ENCODE measurements at places on chromosomes 13 and 19.

DNA sequence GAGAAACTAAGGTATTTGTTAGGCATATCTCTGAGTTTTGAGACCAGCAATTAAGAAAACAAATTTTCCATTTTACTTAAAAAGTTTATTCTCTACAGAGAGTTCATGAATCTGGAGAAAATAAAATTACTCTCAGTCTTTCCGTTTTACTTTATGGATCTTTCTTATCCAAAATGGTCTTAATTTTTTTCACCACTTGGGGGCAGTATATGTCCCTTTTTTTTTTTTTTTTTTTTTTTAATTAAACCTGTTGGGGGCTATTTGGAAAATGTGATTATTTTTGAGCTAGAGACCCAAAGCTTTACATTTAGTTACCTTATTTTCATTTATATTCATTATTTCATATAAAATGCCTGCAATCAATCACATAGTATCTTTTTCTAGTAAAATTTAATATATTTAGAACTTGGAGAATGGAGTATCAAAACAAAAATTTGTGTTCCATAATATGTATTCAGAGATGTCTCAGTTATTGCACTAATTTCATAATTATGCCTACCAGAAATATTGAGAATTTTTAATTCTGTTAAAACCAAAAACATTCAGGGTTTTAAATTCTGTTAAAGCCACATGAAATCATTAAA is 27.1 kb downstream of the PIBF1 start:
- peak; percentile 28 for DNase-seq

DNA sequence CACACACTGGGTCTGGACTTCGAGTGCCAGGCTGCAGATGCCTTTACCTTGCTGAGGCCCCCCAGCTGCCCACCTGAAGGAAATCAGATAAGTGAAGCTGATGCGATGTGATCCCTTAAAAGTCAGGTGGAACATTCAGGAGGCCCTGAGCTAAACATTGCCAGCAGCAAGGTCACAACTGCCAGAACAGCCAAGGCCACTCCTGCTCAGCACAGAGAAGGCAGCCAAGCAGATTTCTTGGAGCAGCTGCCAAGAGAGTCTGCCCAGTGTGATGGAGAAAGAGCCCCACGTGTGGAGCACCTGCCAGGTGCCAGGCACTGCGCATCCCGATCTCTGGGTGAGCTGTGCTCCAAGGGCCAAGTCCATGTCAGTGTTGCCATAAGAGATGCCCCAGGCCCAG is 20.6 kb upstream of the UQCRFS1 start:
- DNase-seq = no peak

- DNase-seq = no peak
These were observed 12.5 kb upstream of the ZNF675 start for GRCh38 chr19:23699521-23699860.

- DNase-seq = no peak
These were observed 5.3 kb downstream of the POLR2E start for GRCh38 chr19:1089891-1090290.

- DNase-seq = no peak
These were observed 28.6 kb downstream of the PEPD start for GRCh38 chr19:33492951-33493350.

DNA sequence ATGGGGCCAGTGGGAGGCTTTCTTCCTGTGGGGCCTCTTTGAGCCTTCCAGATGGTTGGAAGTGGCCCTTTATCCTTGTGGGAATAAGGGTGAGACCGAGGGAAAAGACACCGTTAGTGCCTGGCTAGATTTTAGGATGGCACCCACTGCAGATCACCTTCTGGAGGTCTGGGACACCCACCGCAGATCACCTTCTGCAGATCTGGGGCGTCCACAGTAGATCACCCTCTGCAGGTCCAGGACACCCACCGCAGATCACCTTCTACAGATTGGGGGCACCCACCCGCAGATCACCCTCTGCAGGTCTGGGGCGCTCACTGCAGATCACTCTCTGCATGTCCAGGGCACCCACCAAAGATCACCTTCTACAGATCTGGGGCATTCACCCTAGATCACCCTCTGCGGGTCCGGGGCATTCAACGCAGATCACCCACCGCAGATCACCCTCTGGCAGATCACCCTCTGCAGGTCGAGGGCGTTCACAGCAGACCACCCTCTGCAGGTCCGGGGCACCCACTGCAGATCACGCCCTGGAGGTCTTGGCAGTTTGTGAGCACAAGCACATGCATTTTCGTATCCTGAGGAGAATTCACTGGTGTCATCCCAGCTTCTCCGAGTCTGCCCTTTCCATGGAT is 153.4 kb upstream of the TSHZ3 start:
- no peak for DNase-seq

GRCh38 chr19:11273296-11273695 is 11.0 kb upstream of the DOCK6 start:
- no peak for DNase-seq

DNA sequence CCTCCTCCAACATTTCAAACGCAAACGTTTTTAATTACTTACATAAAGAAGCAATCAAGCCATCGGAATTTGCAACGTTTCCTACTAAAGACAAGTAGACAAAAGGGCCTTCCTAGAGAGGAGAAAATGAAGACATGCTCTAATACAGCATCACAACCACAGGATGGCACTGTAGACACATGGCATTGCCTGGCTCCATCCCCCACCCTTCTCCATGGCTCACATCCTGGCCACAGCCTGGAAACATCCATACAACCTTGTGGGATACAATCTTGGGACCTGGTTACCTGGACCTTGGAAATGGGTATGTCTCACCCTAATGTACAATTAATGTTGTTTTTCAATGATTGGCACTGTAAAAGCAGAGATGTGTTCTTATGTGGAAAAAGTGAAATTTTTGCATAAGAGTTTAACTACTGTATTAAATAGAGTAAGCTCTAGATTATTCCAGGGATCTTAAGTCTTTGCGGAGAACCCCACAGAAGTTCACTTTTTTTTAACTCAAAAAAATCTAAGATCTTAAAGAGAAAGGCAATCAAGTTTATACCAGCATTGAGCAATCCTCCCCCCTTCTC is 21.5 kb downstream of the EBPL start:
- DNase-seq = peak; percentile 87

DNA sequence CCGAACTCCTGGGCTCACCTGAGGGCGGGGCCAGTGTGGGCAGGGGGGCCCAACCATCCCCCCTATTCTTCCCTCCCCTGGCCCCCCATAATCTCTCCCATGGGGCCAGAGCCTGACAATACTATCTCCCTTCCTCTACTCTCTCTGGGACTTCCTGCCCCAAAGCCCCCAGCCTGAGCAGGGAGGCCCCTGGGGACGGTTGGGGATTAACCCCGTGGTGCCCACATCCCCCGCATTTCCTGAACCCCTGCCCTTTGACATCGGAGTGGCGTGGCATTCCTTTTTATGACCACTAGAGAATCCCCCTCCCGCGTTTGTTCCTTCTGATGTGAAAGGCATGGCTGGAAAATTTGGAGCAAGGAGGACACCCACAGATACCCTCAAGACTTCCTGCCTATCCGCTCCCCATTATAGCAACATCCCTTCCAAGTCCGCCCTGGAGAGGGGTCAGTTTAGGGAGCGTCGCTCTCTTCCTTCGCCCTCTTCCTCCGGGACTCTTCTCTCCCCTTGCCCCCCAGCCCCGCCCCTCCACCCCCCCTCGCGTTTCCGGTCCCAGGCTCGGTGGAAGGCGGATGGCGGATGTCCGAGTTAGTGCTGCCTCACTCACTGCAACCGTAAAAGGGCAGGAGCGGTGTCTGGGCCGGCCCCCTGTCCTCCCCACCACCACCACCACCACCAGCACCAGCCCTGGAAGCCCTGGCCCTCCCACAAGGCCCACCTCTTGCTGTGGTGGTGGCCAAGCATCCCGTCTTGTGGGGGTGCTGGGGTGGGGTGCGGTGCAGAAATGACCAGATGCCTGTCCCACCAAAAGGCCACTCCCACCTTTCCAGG is 1.8 kb downstream of the VASP start:
- DNase-seq = peak; percentile 83

GRCh38 chr13:21979161-21979806 is 308.4 kb downstream of the FGF9 start:
- no peak for DNase-seq

GRCh38 chr19:10644260-10645007 is 9.7 kb upstream of the ILF3 start:
- peak; percentile 80 for DNase-seq

DNA sequence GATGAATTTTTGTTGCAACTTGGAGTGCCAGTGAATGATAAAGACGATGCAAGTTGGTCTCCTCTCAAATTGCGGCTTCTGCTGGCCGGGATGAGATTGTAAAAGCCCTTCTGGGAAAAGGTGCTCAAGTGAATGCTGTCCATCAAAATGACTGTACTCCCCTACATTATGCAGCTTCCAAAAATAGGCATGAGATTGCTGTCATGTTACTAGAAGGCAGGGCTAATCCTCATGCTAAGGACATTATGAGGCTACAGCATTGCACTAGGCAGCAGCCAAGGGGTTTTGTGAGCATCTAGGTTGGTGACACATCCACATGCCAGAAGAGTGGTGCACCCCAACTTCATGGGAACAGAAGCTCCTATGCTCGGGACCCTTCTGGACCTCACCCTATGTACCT is 22.2 kb upstream of the KLF5 start:
- no peak for DNase-seq

- DNase-seq = no peak
These were observed 45.4 kb downstream of the ARHGEF18 start for GRCh38 chr19:7393939-7394730.

DNA sequence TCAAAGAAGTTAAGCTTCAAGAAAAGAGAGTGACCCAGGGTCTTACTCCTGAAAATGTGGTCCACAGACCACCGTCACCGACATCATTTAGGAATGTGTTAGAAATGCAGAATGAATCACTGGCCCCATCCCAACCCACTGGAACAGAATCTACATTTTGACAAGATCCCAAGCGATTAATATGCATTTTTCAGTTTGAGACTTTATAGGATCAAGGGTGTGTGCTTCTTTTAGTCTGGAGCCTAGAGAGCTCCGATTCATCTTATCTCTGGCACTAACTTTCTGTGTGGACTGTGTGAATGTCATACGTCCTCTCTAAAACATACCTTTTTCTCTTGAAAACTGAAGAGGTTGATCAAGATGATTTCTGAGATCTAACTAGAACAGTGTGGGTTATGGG is 484.8 kb downstream of the MYO16 start:
- no peak for DNase-seq

- peak; percentile 63 for DNase-seq
These were observed 32.7 kb downstream of the VSTM1 start for GRCh38 chr19:54030895-54031586.

GRCh38 chr13:35957996-35958395 is 173.2 kb downstream of the DCLK1 start:
- DNase-seq = no peak

DNA sequence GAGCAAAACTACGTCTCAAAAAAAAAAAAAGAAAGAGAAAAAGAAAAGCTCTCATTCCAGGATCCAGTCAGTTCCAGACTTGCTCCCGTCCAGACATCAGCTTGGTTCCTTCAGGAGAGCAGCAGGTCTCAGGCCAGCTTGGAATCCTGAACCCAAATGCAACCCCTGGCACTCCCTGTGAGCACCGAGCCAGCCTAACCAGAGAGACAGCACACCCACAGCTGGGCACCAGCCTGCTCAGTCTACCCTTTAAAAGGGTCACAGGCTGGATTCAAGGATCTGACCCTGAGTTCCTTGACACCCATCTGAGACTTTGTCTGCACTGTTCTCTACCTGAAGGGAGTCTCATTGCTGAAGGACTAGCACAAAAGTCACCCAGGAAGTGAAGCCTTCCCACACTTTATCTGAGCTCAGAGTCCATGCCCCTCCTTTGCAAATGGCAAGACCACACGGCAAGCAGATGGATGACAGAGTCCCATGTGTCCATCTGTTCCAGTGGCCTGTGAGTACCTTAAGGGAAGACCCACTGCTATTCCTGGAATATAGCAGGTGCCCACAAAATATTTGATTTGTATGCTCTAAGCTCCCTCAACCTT is 1.4 kb downstream of the PEPD start:
- DNase-seq = no peak

DNA sequence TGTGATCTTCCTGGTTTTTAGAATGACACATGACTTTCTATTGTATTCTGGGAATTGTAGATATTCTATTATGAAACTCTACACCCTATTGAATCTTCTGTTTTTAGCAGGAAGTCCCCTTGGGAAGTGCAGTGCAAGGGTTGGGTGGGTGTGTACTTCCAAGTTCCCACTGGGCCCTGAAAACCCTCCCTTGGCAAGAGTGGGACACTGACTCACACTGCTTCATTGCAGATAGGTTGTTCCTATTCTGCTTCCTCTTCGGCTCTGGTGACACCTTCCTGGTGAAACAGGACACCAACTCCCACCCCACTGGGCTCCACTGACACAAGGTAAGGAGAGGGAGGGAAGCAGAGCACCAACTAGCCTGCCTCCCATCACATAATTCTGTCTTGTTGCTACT is 121.8 kb downstream of the KCTD12 start:
- no peak for DNase-seq

DNA sequence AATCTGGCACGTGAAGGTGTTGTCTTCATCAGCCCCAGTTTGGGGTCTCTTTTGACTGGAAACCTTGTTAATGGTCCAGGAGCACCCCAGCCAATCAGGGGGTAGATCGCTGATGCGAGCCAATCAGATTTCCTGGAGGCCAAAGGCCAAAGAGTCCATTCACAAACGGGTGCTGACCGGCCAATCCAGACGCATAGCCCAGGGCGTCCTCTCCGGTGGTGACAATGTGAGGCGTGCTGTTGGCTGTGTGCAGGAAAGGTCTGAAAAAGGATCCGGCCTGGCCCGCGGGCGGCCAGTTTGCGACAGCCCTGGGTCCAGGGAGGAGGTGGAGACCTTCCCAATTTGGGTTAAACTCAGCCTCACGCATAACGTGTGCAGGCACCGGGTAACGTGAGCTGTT is 3.1 kb downstream of the MAST3 start:
- DNase-seq = no peak

DNA sequence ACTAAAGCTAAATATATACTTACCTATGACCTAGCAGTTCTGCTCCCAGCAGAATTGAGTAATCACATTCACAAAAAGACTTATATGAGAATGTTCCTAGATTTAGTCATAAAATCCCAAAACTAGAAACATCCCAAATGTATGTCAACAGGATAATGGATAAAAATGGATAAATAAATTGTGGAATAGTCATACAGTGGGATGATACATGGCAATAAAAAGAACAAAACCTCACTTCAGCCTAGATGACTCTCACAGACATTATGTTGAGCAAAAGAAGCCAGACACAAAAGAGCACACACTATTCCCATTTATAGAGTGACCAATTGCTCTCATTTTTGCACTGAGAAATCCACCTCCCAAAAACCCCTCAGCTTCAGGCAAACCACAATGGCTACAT is 352.4 kb upstream of the HTR2A start:
- no peak for DNase-seq

GRCh38 chr13:104949840-104950740 is 1585.4 kb downstream of the EFNB2 start:
- no peak for DNase-seq

DNA sequence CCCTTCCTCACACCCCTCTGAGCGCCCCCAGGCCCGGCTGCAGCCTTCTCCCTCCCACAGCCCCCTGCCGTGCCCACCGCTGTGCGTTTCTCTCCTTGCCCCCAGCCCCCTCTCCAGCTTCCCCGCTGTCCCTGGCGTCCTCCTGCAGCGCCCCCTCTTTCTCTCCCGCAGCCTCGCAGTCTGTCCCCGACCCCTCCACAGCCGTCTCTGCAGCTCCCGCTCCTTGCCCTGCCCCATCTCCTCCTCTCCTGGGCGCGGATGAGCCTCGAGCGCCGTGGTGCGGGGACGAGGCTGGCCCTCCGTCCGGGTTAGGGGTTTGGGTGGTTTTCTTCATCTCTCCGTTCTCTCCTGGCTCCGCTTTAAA is 1.1 kb downstream of the KMT5C start:
- DNase-seq = peak; percentile 24

- DNase-seq = no peak
These were observed 58.9 kb upstream of the GJB6 start for GRCh38 chr13:20291037-20291436.

GRCh38 chr19:8827277-8827676 is 4.8 kb downstream of the ZNF558 start:
- DNase-seq = no peak
